ENCODE measurements at places on chromosomes 13 and 19.
A peak's percentile ranks its signal among the peaks of the same experiment; 100 is the strongest.

DNA sequence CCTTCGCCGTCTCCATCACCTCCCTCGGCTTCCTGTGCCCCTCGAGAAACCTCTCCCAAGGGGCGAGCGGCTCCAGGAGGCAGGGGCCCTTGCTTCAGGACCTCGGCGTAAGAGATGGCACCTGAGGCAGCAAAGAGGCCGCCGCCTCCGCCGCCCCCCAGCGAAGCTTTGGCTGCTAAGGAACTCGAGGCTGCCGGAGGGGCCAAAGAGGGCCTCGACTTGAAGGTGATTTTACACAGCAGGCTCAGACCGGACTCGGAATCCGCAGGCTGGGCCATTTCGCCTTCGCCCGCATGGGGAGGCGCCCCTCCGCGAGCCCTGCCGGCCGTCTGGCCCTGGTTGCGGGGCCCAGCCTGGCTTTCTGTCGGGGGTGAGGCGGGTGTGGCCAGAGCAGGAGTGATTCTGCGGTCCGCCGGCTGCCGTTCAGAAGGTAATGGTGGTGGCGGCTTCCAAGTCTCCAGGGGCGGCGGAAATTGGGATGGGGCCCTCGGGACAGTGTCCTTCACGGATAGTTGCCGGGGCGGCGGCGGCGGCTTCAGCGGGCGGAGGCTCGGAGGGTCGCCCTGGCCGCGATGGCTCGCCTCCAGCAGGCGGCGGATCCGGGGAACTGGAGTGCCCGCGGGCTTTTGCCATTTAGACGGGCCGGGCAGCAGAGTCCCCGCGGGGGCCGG lies 1.4 kb downstream of the GGN start:
- no peak for DNase-seq

- DNase-seq = no peak
These were observed 468 bp upstream of the SLC39A3 start for GRCh38 chr19:2740314-2740656.

GRCh38 chr13:107276936-107277335 lies 709.0 kb upstream of the ARGLU1 start:
- DNase-seq = no peak

- no peak for DNase-seq
These were observed 40.8 kb upstream of the F7 start for GRCh38 chr13:113064534-113065405.

- no peak for DNase-seq
These were observed 386.5 kb downstream of the OLFM4 start for GRCh38 chr13:53415135-53415534.

GRCh38 chr19:35317464-35318043 lies 11.4 kb upstream of the CD22 start:
- DNase-seq = no peak

- DNase-seq = no peak
These were observed 367.8 kb downstream of the DACH1 start for GRCh38 chr13:71499235-71499634.

DNA sequence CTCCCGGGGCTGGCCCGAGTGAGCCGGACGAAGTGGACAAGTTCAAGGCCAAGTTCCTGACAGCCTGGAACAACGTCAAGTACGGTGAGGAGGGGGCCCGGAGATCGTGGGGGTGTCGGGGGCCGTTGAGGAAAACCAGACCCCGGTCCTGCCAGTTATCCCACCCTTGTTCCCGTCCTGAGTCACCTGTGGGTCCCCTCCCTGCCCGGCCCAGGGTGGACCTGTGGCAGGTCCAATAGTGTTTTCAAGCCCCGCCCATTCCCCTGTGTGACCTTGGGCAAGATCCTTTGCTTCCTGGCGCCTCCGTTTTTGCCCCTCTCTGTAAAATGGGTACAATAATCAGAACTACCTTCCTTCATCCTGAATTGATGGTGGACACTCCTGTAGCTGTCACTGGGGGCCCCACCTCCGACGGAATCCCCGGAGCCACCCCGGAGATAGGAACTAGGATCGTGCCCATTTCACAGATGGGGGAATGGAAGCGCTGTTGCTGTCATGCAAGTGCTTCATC lies 593 bp downstream of the ATG4D start:
- no peak for DNase-seq

- no peak for DNase-seq
These were observed 2.8 kb downstream of the ZIC5 start for GRCh38 chr13:99968521-99969452.

DNA sequence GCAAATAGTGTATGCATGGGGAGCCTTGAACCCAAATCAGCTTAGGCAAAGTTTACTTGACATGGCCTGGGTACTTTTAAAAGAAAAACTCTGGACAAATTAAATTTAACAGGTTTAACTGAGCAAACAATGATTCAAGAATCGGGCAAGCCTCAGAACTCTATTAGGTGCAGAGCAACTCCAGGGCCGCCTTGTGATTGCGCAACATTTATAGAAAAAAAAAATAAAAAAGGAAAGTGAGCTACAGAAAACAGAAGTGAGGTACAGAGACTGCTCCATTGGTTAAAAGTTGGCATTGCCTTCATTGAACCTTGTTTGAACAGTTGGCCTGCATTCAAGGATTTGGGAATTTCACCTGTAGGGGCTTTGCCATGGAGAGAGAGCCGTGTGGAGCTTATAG lies 421.0 kb upstream of the TSHZ3 start:
- no peak for DNase-seq

GRCh38 chr19:51107406-51108065 lies 673 bp downstream of the CTU1 start:
- no peak for DNase-seq

- no peak for DNase-seq
These were observed 22.8 kb downstream of the ONECUT3 start for GRCh38 chr19:1775951-1776605.

- DNase-seq = no peak
These were observed 308.6 kb downstream of the HS6ST3 start for GRCh38 chr13:96398486-96398885.

- DNase-seq = no peak
These were observed 33.5 kb downstream of the DNM2 start for GRCh38 chr19:10751109-10751953.

DNA sequence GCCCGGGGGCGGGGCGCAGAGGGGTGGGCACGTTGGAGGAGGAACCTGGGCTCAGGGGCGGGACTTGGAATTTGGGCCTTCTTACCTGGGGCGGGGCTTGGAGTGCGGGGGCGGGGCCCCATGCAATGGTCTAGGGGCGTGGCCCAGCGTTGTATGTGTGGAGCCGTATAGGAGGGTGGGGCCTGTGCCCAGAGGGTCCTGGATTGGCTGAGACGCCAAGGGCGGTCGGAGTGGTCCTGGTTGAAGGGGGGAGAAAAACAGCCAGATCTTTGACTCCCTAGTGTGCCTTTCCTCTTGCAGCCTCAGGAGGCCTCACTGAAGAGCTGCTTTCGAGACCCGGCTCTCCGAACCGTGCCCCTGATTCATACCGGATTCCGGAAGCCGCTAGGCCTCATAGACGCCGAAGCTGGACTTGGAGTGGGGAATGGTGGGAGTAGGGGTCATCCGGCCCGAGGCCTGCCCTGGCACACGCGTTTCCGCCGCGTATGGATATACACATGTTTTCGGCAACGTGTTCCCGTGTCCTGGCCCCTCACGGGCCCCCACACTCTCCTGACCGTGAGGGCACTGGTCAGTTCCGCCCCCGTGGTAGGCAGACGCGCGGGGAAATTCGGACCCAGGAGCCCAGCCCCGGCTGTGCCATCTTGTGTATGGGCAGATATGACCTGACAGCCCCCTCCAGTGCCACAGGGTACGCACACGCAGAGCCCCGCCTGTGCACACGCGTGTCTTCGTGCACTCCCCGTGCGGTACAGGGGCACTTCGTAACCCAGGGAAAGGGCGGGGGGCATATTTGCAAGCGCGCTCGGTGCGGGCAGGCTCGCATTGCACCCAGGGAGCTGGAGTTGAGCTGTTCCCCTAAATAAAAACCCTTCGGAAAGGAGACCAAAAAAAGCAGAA lies 661 bp upstream of the PRR12 start:
- DNase-seq = peak; percentile 89

DNA sequence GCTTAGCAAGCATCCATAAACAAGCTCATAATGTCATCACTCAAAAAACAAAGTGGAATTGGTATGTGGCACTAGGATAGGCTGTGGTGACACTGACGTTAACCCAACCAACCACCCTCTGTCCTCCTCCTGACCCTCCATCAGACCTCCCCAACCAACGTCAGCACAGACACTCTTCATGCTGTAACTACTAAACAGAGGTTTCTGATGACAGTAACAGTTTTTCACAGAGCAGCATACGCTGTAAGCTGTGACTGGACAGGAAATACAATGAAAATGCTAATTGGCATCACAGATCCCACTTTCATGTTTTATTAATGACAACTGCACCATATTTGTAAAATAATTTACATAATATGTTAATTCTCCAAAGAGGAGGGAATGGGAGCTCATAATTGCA lies 238.0 kb downstream of the IRS2 start:
- DNase-seq = no peak

- no peak for DNase-seq
These were observed 47.9 kb downstream of the COL4A1 start for GRCh38 chr13:110258876-110259631.

- DNase-seq = no peak
These were observed 33.9 kb upstream of the NPAS1 start for GRCh38 chr19:46985542-46986415.

- DNase-seq = no peak
These were observed 209.8 kb downstream of the FGF14 start for GRCh38 chr13:102191951-102192502.
